ENCODE measurements at places on chromosomes 1 and 21.

DNA sequence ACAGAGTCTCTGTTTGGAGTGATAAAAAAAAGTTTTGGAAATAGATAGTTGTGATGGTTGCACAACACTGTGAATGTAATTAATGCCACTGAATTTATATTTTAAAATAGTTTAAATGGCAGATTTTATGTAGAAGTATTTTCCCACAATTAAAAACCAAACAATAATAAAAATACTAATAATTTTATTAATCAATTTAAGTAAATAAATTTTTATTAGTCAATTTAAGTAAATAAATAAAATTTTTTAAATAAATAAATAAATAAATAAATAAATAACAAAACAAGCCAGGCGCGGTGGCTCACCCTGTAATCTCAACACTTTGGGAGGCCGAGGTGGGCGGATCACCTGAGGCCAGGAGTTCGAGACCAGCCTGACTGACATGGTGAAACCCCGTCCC lies 4.9 kb upstream of the KDF1 start:
- no peak for DNase-seq

DNA sequence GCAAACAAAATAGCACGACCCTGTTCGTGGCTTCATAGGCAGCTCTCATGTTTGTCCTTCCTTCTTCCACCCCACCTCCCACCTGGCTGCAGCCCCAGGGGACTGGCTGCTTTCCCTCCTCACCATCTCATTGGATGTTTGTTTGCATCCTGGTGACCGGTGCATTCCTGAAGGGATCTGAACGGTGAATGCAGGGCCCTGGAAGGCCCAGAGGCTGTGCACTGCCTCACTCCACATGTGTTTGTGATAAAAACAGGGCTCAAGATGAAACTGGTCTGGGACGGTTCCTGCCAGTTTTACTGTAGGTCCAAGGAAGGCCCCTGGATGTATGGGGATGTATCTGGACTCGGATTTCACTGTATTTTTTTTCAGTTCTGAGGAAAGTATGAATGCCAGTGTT lies 42.8 kb downstream of the CNN3 start:
- DNase-seq = no peak

GRCh38 chr1:226981386-226981817 lies 41.3 kb downstream of the COQ8A start:
- DNase-seq = no peak

- no peak for DNase-seq
These were observed 2.0 kb upstream of the TTC24 start for GRCh38 chr1:156577550-156577949.

DNA sequence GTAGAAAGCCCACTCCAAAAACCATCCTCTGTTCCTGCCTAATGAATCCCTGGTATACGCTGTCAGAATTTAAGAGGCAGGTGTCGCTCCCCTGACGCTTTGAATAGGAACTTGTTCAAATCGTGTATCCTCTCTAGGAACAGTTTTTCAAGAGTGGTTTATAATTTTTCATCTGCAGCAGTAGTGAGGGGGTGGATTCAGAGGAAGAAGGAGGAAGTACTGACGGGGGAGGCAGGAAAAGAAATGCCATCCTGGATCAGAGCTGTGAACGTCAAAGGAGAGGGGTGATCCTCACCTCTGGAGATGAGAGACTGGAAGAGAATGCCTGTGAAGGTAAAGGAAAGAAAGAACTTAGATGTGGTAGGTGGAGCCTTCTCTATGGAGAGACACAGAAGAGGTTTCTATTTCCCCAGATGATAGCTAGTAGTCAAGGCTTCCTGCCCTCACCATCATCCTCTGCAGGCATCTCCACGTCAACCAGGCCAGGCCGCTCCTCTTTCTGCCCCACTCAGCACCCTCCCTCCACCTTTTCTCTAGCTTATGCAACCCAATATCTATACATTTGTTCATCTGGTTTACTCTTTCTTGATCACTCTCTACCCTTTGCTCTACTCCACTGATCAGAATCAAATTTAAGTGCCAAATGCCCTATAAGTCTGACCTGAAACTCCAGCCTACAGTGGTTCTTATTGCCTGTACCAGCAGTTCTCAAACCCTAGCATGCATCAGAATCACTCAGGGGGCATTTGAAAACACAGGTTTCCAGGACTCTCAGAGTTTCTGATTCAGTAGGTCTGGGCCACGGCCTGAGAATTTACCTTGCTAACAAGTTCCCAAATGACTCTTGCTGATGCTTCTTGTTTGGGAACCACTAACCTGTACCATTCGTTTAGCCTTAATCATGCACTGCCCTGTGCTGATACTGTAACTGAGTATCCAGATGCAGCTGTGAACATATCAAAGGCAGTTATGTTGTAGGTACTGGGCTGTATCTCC lies 13.1 kb upstream of the BCL9 start:
- no peak for DNase-seq

- DNase-seq = no peak
These were observed 32.6 kb upstream of the HTR1D start for GRCh38 chr1:23249787-23250454.

GRCh38 chr1:55363268-55363667 lies 148.1 kb upstream of the USP24 start:
- no peak for DNase-seq

All from NCI-H1048 (cell line).